ENCODE measurements at places on chromosomes 12 and 14. TPM values are rescaled to one million over a fixed set of nuclear protein-coding genes. Genes with fewer than 3 reads are reported as not detected.

The TAS2R46 gene
- total RNA-seq, result not detected

The ZC2HC1C gene
- total RNA-seq, result 4.0 TPM

The MMP14 gene
- total RNA-seq, result 0.55 TPM

The LRRK2 gene
- total RNA-seq, result 1.6 TPM

The TMEM132C gene
- not detected for total RNA-seq

The RAPGEF3 gene
- 0.54 TPM for total RNA-seq

The ALG10B gene
- 5.8 TPM for total RNA-seq

The PARPBP gene
- 22.2 TPM for total RNA-seq

The STXBP6 gene
- 2.0 TPM for total RNA-seq

The TNS2 gene
- total RNA-seq, result 52.9 TPM

The ARHGAP9 gene
- 0.99 TPM for total RNA-seq

The CLEC14A gene
- not detected for total RNA-seq

The SLC25A47 gene
- not detected for total RNA-seq

The C12orf60 gene
- 1.7 TPM for total RNA-seq

The LRFN5 gene
- total RNA-seq, result not detected

The KRT78 gene
- total RNA-seq, result not detected

The ASCL1 gene
- not detected for total RNA-seq
